ENCODE measurements at places on chromosomes 2 and 18.

- DNase-seq = no peak
Observed at GRCh38 chr18:36328385-36328858, 30.9 kb downstream of the FHOD3 start.

- DNase-seq = peak; percentile 24
Observed at GRCh38 chr2:196101325-196101991, 32.8 kb upstream of the DNAH7 start.

DNA sequence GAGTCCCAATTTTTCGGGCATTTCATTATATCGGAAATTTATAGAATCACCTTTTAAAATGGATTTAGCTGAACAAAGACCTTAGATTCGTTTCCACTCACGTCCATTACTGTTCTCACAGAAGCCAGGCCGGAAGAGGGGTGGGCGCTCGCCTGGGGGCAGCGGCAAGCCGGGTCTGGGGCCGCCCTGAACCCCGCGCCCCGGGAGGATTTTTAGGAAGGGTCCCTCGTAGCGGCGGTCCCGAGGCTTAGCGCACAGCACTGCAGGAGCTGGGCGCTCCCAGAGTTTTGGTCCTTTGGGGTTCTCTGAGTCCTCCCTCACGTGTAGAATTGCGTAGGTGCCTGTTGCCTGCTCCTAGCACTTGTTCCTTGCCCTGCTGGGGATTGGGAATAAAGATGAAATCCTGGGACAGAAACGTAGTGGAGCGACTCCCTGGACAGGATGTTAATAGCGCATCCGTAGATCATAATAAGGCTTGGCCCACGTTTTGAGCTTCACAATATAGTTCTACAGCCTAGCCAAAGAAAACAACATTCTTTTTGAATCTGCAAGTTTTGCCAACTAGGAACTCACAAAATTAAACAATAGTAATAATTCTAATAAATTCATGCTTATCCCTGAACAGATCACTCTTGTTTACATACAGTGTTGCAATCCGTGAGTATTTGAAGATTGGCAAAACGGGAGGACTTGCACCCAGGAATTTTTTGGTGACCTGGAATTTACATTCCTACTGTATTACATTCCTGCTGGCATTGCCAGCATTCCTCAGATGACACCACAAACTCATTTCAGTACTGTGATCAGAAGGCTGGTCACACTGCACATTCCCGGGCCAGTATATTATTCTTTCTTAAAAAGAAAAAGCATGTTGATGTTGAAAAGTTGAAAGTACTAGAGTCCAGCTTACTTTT, 875 bp downstream of the C18orf63 start:
- DNase-seq = no peak

GRCh38 chr18:28048612-28049011, 128.3 kb downstream of the CDH2 start:
- no peak for DNase-seq

DNA sequence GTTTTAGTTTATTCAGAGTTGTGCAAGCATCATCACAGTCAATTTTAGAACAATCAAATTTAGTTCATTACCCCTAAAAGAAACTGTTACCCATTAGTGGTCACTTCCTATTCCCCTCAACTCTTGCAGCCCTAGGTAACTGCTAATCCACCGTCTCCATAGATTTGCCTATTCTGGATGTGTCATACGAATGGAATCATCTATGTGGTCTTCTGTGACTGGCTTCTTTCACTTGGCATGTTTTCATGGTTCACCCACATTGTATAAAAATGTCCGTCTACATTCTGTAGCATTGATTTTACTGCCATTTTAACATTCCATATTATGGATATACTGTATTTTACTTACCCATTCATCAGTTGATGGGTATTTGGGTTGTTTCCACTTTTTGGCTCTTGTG, 5.3 kb upstream of the CEP68 start:
- DNase-seq = no peak

GRCh38 chr18:44918142-44918476, 237.4 kb downstream of the SETBP1 start:
- no peak for DNase-seq

DNA sequence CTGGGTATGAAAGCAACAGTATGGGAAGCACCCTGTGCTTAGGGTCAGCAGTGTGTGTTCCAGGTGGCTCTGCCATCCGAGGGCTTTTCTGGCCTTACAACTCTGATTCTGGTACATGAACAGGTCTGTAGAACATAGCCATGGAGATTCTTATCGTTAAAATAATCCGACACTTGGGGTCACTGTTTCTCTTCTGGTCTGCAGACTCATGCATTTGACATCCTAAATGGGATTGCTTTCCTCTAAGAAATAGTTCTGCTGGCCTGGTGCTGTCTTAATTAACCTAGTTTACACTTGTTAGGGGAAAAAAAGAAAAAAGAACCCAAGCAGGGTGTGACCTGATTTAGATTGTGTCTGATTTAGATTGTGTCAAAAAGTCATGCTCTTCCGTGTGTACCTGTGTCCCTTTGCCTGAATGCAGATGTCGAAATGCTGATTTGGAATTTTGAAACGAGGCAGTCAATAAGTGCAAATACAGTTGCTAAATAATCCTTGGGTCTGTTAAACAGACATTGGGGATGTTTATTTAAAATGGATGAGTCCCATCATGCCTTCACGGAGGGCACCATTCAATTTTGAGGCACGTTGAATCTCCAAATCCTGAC, 59.6 kb downstream of the TRPM8 start:
- no peak for DNase-seq

- no peak for DNase-seq
Observed at GRCh38 chr2:144708626-144709025, 188.7 kb upstream of the ZEB2 start.

GRCh38 chr2:1461507-1462390, 48.5 kb downstream of the TPO start:
- no peak for DNase-seq

DNA sequence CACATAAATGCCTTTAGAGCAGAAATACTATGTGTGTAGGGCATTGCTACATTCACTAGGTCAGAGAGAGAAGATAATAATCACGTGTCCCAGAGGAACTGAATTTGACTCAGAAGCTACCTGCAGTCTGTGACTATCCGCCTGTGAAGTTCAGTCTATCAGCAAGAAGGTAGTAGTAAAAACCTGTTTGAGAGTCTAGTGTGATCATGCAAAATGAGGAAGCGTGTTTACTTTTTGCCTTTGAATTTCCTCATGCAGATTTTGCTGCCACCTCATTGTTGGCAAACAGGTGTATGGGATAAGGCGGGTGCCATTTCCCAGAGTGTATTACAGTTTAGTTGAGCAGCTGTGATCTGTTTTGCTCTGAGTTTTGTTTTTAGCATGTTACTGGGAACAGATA, 403.9 kb upstream of the FANCL start:
- DNase-seq = no peak

GRCh38 chr18:23825978-23826405, 136.7 kb downstream of the LAMA3 start:
- no peak for DNase-seq

GRCh38 chr2:190569994-190570755, 35.7 kb upstream of the NEMP2 start:
- no peak for DNase-seq

GRCh38 chr2:105129722-105130232, 91.9 kb downstream of the MRPS9 start:
- DNase-seq = no peak

- no peak for DNase-seq
Observed at GRCh38 chr18:74595431-74595830, 2.2 kb upstream of the ZNF407 start.

DNA sequence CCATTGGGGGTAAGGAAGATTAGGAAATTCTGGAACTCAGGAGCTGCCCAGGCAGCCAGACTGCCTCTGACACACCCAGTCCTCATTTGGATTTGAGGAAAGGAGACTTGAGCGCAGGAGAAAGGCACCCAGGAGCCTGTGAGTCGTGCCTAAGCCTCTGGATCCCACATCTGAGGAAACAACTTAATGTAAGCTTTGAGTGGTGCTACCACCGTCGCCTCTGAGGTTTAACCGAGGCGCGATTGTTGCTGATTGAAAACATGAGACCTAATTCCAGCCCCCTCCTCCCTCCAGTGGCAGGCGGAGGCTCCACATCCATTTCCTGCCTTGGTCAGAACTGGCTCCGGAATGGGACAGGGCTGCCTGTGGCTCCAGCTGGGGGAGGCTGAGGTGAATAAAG, 176.7 kb upstream of the PKDCC start:
- no peak for DNase-seq

DNA sequence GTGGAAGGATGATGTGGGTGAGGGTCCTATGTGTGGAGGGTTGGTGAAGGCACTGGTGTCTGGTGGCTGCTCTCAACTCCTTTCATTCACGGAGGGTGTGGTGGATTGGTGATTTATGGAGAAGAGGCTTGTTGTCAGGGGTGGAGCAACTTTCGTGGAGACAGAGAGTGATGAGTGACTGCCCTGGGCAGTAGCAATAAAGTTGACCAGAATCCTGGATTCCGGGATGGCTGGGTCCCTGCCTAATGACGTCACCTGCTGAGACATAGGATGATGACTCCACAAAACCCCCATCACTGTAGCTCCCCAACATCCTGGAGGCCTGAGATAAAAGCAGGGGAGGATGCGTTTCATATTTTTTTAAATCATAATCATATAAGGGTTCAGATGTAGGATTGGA, 193.0 kb downstream of the ACKR3 start:
- no peak for DNase-seq

- no peak for DNase-seq
Observed at GRCh38 chr18:45567123-45567522, 48.2 kb upstream of the SLC14A2 start.

DNA sequence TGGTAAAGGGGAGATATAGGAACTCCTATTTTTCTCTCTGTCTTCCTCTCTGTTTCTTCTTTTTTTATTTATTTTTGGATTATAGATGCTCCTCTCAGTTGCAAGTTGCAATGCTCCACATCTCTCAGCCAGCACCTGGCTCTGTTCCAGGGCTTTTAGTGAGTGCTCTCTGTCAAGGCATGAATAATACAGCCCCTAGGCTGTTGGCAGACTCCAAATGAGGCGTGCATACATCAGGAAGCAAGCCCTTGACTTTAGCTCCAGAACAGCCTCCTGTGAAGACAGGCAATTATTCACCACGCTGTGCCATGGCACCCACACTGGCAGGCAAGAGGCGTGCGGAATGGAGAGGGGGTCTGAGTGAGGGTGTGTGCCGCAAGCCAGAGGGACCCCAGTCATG, 228.1 kb upstream of the PXDN start:
- no peak for DNase-seq

DNA sequence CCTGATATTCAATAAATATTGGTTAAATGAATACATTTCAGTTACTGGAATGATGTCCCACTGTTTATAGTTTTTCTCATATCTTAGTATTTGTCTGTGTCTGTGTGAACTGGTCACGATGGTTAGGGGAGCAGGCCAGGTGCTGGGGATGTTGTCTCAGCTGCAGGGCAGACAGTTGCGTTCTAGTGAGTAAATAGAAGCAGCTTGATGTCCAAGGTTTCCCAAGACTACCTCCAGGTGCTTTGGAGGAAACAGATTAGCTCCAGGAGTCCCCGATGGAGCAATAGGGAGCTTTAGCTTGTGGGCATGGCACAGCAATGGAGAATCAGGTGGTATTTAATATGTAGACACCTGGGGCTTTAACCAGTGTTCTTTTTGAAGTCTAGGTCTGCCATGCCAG, 75.5 kb downstream of the GULP1 start:
- DNase-seq = no peak

GRCh38 chr2:55861733-55862132, 61.8 kb downstream of the EFEMP1 start:
- no peak for DNase-seq

DNA sequence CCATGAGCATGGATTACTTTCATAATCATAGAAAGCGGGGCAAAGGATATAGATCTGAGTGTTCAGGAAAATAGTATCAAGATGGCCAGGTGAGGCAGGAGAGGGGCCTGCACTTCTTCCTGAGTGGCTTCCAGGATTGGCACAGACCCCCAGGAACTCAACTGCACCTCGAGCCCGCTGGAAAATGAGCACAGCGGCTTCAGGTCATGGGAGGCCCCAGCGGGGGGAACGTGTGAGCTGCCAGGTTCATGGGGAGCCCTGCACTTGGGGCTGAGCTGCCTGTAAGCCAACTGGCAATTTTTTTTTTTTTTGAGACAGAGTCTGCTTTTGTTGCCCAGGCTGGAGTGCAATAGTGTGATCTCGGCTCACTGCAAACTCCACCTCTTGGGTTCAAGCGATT, 81.5 kb upstream of the ODC1 start:
- DNase-seq = no peak

- DNase-seq = no peak
Observed at GRCh38 chr2:206980413-206980812, 41.1 kb downstream of the CPO start.

- no peak for DNase-seq
Observed at GRCh38 chr2:201633661-201634249, 9.5 kb downstream of the TMEM237 start.

DNA sequence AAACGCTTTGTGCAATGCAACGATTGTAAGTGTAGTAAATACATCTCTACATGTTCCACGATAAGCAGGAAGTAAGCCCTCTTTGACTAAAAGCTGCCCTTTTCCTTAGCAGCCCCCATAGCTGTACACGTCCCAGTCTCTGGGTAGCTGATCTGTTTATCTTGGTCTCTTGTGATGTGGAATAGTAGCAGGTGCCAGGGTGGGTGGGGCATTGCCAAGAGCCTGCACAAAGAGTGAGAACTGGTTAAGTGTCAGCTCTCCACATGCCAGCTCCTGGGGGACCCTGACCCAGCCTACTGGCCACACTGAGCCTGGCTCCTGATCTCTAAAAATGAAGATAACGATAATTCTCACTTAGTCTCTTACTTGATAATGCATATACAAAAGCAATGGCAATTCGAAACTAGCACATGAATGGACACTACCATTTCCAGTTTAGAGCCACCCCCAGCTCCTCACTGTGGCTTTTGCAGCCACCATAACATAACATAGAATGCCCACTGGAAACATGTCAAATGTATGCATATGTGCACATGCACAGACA, 92.3 kb downstream of the MYT1L start:
- no peak for DNase-seq

GRCh38 chr18:9688036-9688741, 19.9 kb upstream of the RAB31 start:
- DNase-seq = no peak

DNA sequence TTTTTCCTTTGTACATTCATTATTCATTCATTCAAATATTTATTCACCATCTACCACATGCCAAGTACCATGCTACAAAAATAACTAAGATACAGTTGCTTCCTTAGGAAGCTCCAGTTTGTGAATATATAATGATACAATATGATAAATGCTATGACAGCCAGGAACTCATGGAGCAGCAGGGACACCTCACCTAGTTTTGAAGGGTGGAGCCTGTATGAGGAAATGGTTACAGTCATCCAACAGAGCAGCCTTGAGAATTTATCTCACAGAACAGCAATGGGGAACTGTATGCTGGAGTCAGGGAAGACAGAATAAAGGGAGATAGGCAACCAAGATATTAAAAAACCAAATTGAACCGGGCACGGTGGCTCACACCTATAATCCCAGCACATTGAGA, 124.0 kb downstream of the OSBPL1A start:
- no peak for DNase-seq

DNA sequence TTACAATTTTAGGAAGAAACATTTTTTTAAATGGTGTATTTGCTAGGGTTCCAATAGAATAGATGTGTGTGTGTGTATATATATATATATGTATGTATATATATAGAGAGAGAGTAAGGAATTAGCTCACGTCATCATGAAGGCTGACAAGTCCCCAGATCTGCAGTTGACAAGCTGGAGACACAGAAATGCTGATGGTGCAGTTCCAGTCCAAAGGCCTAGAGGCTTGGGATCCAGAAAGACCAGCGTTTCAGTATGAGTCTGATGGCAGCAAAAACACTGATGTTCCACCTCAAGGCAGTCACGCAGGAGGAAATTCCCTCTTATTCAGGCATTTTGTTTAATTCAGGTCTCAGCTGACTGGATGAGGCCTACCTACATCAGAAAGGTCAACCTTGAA, 386.8 kb downstream of the PTH2R start:
- no peak for DNase-seq

Measured in activated naive CD4-positive, alpha-beta T cell treated with Interleukin-2 at 50 U/mL for 16 hours (primary cell).